ENCODE measurements at places on chromosomes 6 and 20.

DNA sequence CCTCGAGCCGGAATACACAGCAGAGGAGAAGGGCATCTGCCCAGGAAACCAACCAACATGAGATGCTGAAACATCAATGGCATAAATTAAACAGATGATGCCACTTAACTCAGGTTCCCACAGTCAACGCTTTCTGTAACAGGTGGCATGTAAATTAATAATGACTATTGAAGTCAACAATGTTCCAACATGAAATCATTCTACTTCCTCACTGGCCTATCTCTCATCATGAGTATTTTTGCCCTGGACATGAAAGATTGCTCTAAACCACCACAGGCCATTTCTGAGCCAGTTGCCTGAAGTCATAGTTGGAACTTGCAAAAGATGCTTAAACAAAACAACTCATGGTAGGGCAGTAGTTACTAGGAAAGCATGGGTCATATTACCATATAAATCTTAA lies 397.9 kb upstream of the JARID2 start:
- no peak for DNase-seq

DNA sequence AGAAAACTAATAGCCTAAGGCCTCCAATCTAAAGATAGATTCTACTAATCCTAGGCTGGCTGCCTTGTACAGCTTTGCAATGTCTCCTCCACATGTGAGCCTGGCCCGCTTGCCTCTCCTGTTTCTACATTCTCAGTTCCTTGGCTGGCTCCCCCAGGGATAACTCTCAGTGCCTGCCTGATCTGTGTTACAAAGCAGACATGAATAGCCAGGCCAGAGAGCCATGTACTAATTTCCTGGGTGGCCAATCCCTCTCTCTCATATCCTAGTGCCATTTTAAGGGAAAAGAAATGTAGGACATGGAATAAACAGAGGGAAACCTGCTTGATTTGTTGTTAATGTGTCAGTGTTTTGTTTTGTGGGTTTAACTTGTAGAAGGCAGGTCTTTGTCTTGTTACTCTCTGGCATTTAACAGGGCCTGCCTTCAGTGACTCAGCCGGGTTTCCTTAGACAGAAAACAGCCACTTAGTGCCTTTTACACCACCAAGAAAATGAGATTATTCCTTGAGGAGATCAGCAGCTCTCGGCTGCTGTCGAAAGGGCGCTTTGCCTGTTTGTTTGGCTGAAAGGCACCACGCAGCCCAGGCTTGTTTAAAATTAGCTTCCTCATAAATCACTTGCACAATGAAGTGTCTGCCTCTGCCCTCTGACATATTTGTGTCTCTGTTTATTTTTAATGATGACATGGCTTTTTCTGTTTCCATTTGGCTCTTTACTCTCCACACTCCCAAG lies 702.7 kb downstream of the MAFB start:
- DNase-seq: no peak

GRCh38 chr6:20182926-20183521 lies 29.2 kb downstream of the MBOAT1 start:
- DNase-seq: no peak

- DNase-seq: no peak
These were observed 140.1 kb downstream of the KLHL32 start for GRCh38 chr6:97064578-97064977.

GRCh38 chr6:163651915-163652668 lies 237.6 kb downstream of the QKI start:
- no peak for DNase-seq

DNA sequence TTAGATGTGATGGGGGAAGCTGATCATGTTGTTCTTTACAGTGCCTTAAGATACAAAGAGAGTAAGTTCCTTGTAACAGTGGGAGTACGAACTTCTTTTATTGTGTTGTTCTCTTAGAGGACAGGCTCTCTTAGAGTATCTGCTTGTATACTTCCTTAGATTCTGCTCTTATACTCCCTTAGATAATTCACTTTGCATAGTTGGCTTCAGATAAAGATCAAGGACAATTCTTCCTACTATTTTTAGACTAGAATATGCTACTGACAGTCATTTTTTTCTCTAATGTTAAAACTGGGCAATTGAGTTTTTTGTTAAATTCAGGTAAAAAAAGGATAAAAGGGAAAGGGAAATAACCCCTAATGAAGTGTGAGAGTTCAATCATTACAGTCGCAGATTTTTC lies 138.7 kb downstream of the MYB start:
- no peak for DNase-seq

DNA sequence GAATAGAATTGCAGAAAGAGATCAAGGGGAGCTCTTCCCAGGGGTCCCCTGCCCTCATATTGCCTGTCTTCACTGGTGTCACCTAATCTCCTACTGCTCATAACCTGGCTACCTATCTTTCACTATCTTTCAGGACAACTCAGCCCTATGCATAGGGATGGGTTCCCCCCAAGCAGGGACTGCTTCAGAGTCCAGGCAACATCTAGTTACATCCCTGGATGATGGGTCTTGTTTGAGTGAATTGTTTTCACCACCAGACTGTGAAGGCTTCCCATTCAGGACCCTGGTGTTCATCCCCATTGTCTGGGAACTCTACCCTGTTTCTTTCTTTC lies 850 bp upstream of the HECA start:
- no peak for DNase-seq

DNA sequence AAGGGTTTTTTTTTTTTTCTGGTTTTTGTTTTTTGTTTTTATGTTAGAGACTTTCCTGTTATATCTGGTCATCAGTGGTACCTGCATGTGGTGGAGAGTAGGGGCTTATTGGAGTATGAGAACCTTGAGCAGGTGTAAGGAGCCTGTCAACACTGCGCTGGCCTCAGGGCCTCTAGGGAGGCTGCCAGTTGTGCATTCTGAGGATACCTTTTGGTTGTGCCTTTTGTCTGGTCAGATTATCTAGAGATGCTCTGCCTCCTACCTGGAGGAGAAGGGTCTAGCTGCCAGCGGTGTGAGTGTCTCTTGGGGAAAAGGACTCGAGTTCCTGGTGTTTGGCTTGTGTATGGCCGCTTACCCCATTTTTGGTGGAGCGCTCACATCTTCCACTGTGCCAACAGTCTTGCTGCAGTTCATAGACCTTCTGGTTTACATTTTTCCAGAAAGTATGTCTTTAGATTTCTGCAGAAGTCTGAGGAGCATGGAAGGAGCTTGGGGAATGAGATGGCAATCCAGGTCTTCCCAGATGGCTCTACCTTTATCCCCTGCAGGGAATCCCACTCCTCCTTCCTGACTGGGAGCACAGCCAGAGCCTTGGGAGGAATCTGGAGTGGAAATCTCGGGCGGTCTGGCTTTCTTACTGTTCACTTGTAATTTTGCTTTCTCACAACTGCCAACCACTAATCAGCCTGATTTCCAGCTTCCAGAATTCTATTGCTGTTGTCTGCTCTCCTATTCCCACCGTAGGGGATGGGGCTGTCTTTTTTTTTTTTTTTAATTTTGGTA lies 49.9 kb downstream of the PTPN1 start:
- no peak for DNase-seq

DNA sequence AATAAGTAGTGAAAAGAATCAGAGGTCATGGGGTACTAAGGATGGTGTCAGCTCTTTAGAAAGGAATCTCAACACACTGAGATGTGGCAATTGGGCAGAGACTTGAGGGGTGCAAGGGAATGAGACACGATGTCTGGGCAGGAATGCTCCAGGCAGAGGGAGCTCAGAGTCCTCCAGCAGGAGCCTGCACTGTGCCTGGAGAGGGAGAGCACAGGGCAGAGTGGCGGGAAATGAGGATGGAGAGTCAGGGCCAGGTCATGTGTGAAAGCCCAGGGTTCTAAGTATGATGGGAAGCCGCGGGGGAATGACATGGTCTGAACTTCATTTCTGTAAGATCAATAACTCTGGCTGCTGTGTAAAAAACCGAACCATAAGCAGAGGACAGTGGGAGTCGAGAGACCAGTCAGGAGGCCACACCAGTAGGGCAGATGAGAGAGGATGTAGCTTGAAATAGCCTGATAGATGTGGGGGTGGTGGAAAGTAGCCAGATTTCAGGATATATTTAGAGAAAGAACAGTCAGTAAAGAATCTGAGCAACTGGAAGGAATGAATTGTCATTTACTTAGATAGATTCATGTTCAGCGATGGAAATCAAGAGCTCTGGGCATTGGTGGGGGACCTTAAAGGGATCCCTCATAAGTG lies 133.4 kb upstream of the DTNBP1 start:
- no peak for DNase-seq

DNA sequence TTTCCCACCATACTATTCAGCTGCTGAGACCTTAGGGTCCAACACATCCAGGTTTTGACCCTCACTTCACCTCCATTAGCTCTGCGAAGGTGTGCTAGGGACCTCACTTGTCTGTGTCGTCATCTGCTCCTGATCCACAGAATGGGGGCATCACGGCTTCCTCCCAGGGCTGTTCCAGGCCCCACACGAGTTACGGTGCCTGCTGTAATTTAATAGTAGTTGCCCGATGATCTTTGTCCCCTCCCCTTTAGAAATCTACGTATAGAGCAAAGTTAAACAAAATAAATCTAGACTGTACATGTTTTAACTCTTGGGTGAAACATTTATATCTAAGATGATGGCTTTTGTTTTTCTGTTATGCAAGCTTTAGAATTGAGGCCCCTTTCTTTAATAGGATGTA lies 49.1 kb upstream of the NAA20 start:
- DNase-seq: no peak
